Activated CD8-positive, alpha-beta memory T cell treated with anti-CD3 and anti-CD28 coated beads for 1 hour (primary cell): ENCODE measurements at places on chromosomes 11 and 22.
A peak's percentile ranks its signal among the peaks of the same experiment; 100 is the strongest.

GRCh38 chr22:43393844-43394474 is 17.9 kb upstream of the MPPED1 start:
- DNase-seq: no peak

DNA sequence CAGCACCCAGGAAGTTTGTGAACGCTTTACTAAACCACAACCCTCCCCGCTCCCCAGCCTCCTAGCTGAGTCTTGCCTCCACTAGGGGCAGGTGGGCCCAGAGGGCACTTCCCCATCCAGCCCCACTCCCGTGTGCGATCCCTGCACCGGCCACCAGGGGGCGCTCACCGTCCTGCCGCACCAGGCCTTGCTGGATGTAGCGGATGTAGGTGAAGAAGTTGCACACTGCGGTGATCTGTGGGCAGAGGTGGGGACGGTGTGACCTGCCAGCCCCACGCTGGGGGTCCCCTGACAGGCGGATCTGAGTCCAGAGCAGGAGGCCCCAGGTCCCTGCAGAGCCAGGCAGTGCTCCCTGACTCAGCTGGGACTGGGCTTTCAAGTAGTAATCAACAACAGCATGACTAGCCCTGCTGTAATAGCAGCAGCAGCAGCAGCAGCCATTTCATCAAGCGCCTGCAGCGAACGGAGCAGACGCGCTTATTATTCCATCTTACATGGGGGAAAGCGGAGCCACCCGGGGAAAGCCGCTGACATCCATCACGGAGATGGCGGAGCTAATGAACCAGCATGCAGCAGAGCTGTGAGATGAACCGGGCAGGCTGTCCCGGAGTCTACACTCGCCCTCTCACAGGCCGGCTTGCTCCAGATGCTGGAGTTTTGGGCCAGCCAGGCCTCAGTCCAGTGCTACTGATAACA is 7.9 kb upstream of the FADS3 start:
- peak; percentile 88 for DNase-seq

DNA sequence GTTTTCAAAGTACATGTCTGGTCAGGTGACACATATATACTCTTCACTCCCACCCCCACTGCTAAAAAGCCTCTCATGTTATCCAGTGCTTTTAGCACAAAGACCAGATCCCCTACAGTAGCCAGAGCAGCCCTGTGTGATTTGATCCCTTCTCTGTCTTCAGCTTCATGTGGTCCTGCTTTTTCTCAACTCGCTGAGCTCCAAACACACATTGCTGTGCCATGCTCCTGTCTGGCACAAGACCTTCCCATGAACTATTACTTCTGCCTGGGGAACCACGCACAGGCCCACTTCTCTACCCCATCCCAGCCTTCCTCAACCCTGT is 127.1 kb downstream of the RASSF10 start:
- no peak for DNase-seq

DNA sequence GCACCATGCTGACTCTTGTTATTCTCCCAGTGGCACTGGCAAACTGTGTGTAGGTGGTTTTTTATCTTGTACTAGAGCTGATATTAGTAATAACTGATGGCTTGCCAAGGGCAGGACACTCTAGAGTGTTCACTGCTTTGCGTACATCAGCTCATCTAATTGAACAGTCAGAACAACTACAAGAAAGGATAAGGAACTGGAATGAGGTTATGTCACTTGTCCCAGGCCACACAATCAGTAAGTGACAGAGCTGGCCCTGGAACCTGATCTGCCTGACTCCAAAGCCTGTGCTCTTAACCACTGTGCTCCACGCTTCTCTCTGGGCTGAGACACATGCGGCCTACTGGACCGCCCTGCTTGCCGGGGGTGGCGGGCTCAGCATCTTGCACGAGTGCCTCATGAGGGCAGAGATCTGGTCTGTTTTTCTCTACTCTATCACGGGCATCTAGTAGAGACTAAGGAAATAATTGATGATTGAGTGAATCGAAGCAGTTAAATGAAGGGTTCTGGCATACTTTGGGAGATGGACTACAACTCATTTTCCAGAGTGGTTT is 155.9 kb upstream of the SORL1-AS1 start:
- no peak for DNase-seq

GRCh38 chr11:81301166-81301830 is 1432.4 kb downstream of the FAM181B start:
- DNase-seq: no peak

DNA sequence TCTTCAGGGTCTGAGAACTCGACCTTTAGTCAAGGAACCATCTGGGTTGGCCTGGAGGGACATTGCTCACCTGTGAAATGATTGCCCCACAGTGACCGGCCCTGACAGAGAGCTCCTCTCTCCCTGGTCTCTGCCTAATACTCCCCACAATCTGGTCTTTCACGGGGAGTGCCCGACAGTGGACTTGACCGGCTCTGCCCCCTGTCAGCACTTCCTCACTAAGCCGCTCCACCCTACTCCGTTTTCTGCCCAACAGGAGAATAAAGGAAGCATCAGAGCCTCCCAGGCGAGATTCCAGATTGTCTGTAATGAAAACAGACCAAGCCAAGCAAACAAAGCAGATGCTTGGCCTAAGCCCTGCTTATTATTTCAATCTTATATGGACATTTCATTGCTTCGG is 87.8 kb downstream of the FBXO7 start:
- DNase-seq: no peak

DNA sequence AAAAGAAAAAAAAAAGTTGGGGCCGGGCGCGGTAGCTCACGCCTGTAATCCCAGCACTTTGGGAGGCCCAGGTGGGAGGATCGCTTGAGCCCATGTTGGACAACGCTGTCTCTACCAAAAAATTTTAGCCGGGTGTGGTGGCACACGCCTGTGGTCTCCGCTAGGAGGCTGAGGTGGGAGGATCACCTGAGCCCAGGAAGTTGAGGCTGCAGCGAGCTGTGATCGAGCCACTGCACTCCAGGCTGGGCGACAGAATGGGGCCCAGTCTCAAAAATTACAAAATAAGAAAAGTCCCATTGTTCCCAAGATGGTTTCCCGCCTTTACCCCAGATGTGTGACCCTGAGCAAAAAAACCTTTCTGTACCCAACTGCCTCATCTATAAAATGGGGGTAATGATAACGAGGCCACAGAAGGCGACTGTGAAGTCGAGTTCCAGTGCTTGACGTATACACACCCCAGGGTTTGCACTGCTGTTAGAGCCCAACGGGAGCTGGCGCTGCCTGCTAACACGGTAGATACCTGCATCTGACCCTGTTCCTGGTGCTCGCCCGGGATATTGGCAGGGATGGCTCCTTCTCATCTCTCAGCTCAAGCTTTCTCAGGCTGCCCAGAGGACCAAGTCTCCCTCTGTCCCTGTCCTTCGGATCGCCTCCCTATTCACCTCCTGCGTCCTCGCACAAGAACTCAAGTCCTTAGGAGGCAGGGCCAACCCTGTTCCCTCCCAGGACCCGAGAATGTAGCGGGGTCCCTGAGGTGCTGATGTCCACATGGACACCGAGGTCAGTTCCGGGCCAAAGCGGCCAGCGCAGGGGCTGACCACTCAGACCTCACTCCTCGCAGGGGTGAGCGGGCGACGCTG is 1.1 kb upstream of the RPLP2 start:
- DNase-seq: no peak

DNA sequence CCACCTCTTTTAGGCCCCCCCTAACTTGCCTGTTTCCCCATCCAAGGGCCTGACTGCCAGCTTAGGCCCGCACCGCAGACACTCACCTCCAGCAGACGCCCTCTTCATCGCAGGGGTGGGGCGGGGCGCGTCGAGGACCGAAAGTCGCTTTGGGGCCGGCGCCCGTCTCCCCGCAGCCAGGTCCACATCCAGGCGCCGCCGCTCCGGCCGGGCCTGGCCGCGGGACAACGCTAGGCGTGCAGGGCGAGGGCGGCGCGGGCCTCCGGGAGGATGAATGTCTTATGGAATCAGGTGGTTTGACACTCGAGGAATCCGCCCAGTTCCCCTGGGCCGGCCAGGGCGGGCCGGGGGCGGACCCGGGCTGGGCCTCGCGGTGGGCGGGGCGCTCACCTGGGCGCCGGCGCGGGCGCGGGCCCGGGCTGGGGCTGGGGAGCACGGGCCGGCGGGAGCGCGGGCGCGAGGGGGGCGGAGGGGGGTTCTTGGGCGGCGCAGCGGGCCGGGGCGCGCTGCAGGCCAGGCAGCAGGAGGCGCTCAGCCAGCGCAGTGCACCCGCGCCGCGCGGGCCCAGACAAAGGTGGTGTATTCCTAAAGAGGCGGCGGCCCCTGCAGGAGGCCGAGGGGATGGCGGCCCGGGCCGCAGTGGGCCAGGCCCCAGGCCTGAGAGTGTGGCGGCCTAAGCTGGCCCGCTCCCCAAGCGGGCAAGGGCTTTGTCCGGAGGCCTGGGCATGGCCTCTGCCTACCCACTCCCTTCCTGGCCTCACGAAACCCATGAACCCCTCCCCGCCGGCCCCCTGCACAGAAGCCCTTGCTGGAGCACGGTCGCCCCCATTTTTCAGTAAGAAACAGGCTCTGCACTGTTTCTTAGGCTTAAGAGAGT is 177.6 kb downstream of the IGLL1 start:
- peak; percentile 11 for DNase-seq

DNA sequence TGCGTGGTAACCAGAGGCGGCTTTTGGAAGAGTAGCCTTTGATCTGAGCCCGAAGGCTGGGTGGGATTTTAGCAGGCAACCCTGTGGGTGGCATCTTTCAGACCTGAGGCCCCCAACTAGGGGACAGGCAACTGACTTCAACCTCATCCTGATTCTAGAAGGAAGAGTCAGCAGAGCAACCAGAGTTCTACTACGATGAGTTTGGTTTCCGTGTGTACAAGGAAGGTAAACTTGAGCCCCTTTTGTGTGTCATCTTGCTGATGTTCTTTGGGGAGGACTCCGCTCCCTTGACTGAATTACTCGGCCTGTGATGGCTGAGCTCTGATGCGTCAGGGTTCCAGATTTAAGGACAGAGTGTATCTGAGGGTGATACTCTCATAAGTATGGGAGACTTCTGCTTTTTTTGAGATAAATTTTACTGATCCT is 31.6 kb downstream of the SGSM3 start:
- no peak for DNase-seq

GRCh38 chr11:71211631-71212030 is 40.7 kb downstream of the SHANK2 start:
- no peak for DNase-seq

DNA sequence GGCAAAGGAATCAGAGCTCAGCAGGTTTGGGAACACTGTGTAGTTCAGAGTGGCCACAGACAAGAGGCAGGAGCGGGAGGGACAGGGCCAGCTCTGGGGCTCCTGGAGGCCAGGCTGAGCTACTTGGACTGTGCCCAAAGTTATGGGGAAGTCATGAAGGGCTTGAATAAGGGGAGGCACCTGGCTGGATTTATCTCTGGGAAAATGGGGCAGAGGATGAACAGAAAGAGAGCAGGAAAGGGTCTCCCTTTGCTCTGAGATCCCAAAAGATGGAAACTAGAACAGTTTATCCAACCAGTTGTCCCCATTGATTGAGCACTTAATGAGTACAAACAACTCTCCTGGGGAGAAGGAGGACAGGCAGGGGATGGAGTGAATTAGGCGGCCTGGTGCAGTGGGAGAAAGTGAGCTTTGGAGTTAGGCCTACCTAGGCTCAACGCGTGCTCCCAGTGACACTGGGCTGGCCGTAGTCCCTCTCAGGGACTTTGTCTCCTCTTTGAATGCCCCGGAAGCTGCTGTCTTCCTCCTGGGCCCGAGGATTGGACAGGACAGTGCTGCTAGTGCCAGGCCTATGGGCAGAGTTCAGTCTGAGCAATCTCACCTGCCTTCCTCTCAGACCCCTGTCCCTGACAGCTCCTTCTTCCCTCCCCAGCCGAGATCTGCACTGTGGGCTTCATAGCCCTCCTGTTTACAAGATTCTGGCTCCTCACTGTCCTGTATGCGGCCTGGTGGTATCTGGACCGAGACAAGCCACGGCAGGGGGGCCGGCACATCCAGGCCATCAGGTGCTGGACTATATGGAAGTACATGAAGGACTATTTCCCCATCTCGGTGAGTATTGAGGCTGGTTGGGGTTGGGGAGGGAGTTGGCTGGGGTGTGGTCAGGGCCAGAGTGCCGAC is 2.0 kb downstream of the MOGAT2 start:
- no peak for DNase-seq

GRCh38 chr11:21710809-21711208 is 482.1 kb upstream of the ANO5 start:
- DNase-seq: no peak

DNA sequence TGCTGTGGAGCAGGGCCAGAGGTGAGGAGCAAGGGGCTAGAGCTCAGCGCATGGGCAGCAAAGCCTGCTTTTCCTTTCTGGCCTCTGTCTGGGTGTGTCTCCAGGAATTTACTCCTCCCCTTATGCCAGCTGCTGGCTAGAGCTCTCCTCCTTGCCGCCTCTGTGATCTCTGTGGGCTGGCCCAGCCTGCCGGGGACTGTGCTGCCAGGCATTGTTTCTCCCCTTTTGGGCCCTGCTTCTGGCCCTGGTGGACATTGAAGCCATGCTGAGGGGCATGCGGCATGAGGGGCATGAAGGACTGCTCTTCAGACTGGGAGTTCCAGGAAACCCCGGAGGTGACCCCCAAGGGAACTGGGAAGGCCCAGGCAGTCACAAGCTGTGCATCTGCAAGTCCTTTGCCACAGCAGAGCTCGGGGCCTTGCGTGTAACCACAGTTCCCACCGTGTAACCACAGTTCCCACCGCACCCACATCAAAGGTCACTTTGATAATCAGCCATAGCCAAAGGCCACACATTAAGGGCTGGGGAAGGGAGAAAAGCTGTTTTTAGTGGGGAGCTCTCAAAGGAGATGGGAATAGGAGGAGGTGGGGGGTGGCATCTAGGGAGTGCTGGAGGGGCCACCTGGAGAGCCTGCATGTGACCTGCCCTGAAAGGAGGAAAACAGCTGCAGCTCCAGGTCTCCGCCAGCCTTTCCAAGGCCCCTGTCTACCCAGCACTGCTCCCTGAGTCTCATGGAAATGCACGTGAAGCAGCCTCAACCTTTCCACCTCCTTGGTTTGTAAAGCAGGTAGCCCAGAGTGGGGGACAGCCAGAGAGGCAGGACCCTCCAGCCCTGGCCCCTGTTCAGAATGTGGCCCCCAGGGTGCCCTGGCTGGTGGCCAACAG is 62.3 kb downstream of the PPFIBP2 start:
- no peak for DNase-seq

DNA sequence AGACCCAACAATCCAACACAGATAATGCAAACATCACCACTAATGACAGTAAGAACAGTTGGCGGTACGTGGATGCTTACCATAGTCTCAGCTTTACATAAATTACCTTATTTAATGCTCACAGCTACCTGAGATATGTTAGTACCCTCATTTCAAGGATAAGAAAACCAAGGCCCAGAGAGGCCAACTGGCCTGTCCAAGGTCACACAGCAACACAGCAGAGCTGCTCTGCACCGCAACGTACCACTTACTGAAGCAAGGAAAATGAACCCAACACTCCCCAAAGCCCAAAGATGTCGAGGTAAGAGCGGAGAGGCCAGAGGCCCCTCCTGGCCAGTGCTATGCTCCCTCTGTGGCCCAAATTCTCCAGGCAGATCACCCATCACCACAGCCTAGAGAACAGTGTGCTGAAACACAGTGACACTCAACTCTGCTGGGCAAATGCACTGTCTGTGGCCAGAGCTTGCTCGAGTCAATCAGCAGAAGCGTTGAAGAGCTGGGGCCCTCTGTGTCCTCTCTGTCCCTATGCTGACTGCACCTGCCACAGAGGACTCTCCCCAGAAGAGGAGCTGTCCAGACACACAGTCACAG is 14.0 kb downstream of the SHANK2 start:
- no peak for DNase-seq
